ENCODE measurements at places on chromosomes 16 and 17. TPM values are rescaled to one million over a fixed set of nuclear protein-coding genes. Genes with fewer than 3 reads are reported as not detected.

Gene GAS2L2
- total RNA-seq, result 0.29 TPM

Gene TMED6
- total RNA-seq, result 1.3 TPM

DNA sequence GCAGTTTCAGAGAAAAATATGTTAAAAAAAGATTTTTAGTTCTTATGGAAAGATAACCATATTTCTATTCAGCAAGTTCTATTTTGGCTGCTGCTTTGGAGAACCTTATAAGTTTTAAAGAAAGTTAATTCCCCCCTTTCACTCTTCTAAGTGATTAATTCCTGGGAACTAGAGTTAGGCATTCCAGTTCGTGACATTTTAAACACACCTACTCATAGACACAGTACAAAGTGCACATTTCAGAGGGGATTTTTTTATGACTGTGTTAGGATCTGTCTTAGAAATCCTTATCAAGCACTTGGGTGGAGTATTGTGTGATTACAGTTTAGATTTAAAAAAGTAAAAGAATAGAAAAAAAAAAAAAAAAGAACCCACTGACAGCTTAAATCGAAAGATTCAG lies 3.5 kb upstream of the CDH11 start:
- no peaks in the 10 kb centered on the region for H3K4me1 ChIP-seq
- H3K36me3 ChIP-seq, result no peaks in the 10 kb centered on the region
- no peak for DNase-seq

Gene TBC1D3
- not detected for total RNA-seq

Gene ZFHX3
- total RNA-seq, result 36.0 TPM

Gene IGSF6
- 13.2 TPM for total RNA-seq

DNA sequence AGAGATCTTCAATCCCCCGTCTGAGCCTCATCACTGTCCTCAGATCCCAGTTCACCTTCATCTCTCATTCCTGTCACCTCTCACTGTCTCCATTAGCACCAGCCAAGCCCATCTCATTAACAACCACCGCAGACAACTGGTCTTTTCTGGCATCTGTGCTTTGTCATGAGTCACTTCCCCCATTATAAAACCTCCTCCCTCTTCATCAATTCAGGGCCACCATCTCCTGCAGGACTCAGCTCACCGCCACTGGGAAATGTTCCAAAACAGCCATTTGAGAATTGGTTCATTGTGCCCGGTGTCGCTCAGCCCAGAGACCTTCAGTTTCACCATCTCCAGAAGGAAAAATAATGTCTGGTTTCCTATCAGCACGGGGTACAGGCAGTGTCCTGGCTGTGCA lies 56.9 kb upstream of the TEKT3 start:
- no peaks in the 10 kb centered on the region for H3K4me1 ChIP-seq
- DNase-seq, result no peak
- H3K27ac ChIP-seq, result peak overlapping the region; percentile 77
- H3K4me3 ChIP-seq, result no peak overlapping the region

DNA sequence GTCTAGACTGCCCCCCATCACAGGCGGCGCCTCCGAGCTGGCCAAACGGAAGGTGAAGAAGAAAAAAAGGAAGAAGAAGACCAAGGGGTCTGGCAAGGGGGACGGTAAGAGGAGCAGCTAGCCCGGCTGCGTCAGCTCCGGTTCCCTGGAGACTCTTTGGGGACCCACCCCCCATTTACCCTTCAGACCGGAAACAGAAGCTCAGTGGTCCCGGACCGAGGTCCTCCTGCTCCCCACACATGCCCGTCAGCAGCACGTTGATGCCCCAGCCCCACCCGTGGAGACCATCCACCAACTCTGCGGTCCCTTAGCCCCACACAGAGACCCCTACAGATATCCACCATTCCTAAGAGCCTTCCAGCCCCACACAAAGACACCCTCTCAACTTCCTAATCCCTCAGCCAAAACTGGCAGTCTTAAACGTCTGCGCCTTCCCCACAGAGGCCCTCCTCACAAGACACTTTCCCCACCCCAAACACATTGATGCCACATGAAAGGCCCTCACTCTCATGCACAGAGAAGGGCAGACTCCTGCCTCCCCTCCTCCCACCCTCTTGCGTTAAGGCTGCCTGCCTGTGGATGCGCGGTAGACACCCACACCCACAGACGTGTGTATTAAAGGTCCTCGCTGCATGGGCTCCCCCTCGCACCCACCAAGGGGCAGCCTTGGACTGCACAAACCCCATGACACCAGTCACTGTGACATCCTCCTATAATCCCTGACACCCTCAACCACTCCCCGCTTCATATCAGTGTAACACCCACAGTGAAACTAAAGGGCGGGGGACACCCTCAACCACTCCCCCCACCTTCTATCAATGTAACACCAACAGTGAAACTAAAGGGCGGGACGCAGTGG lies 58.2 kb upstream of the RPH3AL start:
- H3K4me1 ChIP-seq, result no peaks in the 10 kb centered on the region
- peak overlapping the region; percentile 85 for H3K27ac ChIP-seq
- no peak for DNase-seq
- H3K4me3 ChIP-seq, result peak overlapping the region; percentile 97

GRCh38 chr16:81190667-81191066 lies 47.8 kb upstream of the BCO1 start:
- H3K27me3 ChIP-seq, result no peaks in the 10 kb centered on the region
- H3K27ac ChIP-seq, result no peak overlapping the region
- DNase-seq, result no peak
- no peaks in the 10 kb centered on the region for H3K36me3 ChIP-seq
- no peak overlapping the region for H3K4me3 ChIP-seq
- no peaks in the 10 kb centered on the region for H3K4me1 ChIP-seq

Gene BCL6B
- 1.4 TPM for total RNA-seq

GRCh38 chr17:14197057-14197456 lies 39.6 kb downstream of the CDRT15 start:
- no peaks in the 10 kb centered on the region for H3K27me3 ChIP-seq
- no peak overlapping the region for H3K27ac ChIP-seq
- H3K36me3 ChIP-seq, result no peaks in the 10 kb centered on the region

Gene KCNH4
- total RNA-seq, result not detected

- H3K36me3 ChIP-seq, result no peaks in the 10 kb centered on the region
- no peak overlapping the region for H3K27ac ChIP-seq
- H3K4me1 ChIP-seq, result no peaks in the 10 kb centered on the region
- DNase-seq, result no peak
- no peaks in the 10 kb centered on the region for H3K27me3 ChIP-seq
These were observed 165.6 kb downstream of the SPECC1 start for GRCh38 chr17:20174588-20175265.

Gene GPR179
- under 0.01 TPM for total RNA-seq

GRCh38 chr17:11928436-11928835 lies 68.8 kb downstream of the ZNF18 start:
- H3K27ac ChIP-seq, result no peak overlapping the region
- no peak overlapping the region for H3K4me3 ChIP-seq
- no peaks in the 10 kb centered on the region for H3K27me3 ChIP-seq
- no peaks in the 10 kb centered on the region for H3K4me1 ChIP-seq

DNA sequence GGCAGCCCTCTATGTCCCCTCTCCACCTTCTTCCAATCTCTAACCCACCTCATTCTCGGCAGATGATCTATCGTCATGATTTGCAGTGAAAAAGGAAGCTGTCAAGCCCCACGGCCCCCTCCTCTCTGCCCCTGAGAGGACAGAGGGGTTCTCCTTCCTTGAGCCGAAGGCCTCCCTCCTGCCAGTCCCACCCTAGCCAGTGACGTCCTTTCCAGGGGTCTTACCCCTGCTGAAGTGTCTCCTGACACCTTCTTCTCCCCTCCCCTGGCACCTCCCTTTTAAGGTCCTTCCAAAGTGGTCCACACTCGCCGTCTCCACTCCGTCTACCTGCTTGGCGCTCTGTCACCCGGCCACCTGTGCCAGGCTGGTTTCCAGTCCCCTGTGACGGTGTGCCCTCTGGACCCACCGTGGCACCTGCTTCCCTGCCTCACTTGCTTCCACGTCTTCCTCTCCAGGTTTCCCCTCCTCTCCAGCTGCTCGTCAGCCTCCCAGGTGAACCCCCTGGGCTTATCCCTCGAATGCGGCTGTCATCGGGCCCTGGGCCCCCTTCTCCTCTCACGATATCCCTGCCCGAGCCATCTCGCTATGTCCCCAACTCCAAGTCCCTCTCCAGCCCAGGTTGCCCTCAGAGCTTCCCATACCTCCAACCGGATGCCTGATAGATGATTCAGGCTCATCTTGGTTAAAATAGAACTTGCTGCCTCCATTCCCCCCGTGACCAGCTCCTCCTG lies 5.7 kb downstream of the CCDC102A start:
- no peak for DNase-seq
- H3K27ac ChIP-seq, result no peak overlapping the region
- no peaks in the 10 kb centered on the region for H3K27me3 ChIP-seq
- H3K4me3 ChIP-seq, result no peak overlapping the region
- H3K4me1 ChIP-seq, result peaks cover 14% of the 10 kb centered on the region

DNA sequence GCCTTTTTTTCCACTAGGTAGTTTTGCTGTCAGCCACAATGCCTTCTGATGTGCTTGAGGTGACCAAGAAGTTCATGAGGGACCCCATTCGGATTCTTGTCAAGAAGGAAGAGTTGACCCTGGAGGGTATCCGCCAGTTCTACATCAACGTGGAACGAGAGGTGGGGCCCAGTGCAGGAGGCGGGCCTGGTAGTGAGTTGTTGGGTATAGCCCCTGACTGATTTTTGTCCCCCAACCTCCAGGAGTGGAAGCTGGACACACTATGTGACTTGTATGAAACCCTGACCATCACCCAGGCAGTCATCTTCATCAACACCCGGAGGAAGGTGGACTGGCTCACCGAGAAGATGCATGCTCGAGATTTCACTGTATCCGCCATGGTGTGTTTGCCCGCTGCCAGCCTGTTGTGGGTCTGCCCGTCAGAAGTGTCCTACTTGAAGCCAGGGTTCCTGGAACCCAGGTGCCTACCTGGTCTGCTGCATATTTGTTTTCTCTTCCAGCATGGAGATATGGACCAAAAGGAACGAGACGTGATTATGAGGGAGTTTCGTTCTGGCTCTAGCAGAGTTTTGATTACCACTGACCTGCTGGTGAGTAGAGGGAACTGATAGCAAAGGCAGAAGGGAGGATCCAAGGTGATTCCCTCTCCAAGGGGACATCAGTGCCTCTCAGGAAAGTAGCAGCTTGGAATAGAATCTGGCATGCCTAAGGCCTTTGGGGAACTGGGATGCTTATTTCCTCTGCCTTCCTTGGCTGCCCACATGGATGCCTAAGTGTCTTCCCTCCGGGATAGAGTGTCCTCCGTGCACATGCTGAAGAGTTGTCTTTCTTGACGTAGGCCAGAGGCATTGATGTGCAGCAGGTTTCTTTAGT lies 1.9 kb upstream of the CD68 start:
- H3K4me3 ChIP-seq, result no peak overlapping the region
- H3K4me1 ChIP-seq, result peaks cover 18% of the 10 kb centered on the region
- H3K36me3 ChIP-seq, result peaks cover 16% of the 10 kb centered on the region
- peak overlapping the region; percentile 99 for H3K27ac ChIP-seq
- no peaks in the 10 kb centered on the region for H3K27me3 ChIP-seq

- DNase-seq, result no peak
- no peaks in the 10 kb centered on the region for H3K4me1 ChIP-seq
- H3K4me3 ChIP-seq, result no peak overlapping the region
- no peaks in the 10 kb centered on the region for H3K27me3 ChIP-seq
- H3K36me3 ChIP-seq, result no peaks in the 10 kb centered on the region
- H3K27ac ChIP-seq, result no peak overlapping the region
These were observed 94.0 kb upstream of the TNRC6C start for GRCh38 chr17:77864234-77865111.

- no peaks in the 10 kb centered on the region for H3K4me1 ChIP-seq
- H3K4me3 ChIP-seq, result no peak overlapping the region
- no peak overlapping the region for H3K27ac ChIP-seq
- DNase-seq, result peak; percentile 19
These were observed 134.7 kb downstream of the SNX29 start for GRCh38 chr16:12111223-12111622.

GRCh38 chr17:55717898-55718735 lies 4.5 kb downstream of the TMEM100 start:
- H3K27me3 ChIP-seq, result no peaks in the 10 kb centered on the region
- H3K4me1 ChIP-seq, result no peaks in the 10 kb centered on the region
- H3K36me3 ChIP-seq, result no peaks in the 10 kb centered on the region
- no peak overlapping the region for H3K4me3 ChIP-seq
- H3K27ac ChIP-seq, result no peak overlapping the region

Gene GPRC5C
- 69.2 TPM for total RNA-seq

DNA sequence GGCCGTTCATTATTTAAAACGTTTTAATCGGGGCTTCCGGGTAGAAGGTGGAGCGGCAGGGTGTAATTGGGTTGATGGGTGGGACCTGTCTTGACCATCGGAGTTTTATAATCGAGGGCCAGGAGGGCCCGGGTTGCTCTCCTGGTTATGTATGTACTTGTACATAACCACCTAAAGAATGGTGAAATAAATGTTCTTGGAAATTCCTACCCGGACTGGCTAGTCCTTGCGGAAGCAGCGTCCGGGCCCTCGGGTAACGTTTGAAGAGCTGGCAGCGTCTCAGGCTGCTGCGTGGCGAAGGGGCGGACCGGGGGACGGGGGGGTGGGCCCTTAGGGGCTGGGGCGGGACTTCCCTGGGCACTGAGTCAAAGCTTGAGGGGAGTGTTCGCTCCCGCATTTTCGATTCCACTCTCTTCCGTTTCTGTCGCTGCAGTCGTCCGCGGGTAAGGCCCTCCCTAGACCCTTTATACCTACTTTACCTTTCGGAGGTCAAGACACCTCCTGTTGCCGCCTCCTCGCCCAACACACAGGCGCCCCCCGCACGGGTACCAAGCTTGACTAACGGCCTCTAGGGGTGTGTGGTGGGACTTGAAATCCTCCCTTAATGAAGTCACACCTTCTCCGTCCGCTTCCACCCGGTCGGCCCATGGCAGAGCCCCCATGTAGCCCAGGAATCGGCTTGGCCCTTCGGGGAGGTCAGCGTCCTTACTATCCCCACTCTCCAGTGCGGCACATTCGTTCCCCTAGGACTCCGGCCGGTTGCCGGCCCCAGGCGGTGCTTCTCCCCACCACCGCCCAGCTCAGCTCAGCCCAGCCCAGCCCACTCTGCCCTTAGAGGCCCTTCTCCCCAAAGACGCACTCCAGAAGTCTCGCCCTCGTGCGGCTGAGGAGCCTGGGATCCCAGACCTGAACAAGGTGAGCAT lies at the start of gene TMEM106A:
TMEM106A (plus strand) TSS at position 396 of the 923 bp plus-strand sequence. CDS start 1,167 bp downstream, outside the sequence.
- peak; percentile 82 for DNase-seq
- peak within 1 kb of the TSS; percentile 62 for H3K4me3 ChIP-seq
- no peaks in the 10 kb centered on the region for H3K4me1 ChIP-seq
- peak within 1 kb of the TSS; percentile 90 for H3K27ac ChIP-seq

DNA sequence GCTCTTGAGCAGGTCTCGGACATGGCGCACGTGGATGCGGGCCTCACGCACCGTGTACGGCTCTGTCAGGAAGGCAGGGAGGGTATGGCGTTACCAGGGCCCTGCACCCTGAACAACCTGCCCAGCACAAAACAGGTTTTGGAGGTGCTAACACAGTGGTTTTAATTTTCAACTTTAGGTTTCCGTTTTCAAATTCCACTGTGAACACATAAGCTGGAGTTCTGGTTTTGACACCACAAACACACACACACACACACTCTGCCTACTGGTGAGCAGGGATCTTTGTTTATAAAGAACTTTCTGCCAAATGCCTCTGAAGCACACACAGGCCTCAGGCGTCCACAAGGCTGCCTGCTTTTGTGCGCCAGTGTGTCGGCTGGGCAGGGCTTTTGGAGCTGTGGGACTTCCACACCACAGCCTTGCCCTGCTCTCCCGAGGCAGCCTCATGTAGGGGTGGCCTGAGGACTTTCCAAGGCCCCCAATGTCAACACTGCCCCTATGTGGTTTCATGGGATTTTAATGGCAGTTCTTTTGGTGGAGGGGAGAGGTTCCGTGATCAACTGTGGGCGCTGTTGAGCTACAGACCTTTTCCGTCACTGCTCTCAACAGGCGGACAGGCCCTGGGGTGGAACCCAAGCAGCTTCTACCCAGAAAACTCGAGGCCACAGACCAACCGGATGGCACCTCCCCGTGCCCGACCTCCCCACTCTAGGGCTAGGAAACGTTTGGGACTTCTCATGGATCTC lies 9.4 kb downstream of the CLUH start:
- peak; percentile 74 for DNase-seq
- peaks cover 21% of the 10 kb centered on the region for H3K36me3 ChIP-seq
- no peak overlapping the region for H3K4me3 ChIP-seq
- peak overlapping the region; percentile 80 for H3K27ac ChIP-seq
- H3K4me1 ChIP-seq, result peaks cover under 1% of the 10 kb centered on the region
- H3K27me3 ChIP-seq, result no peaks in the 10 kb centered on the region

All from breast epithelium (tissue), 4 donors.